T follicular helper cell (primary cell): ENCODE measurements at places on chromosomes 16 and 17.
A peak's percentile ranks its signal among the peaks of the same experiment; 100 is the strongest.

GRCh38 chr17:43898446-43898845 lies 8.9 kb downstream of the MPP2 start:
- DNase-seq = no peak

- no peak for DNase-seq
These were observed 52.9 kb upstream of the KCNJ16 start for GRCh38 chr17:70022175-70022574.

GRCh38 chr17:2266045-2266864 lies 37.3 kb downstream of the SMG6 start:
- DNase-seq = peak; percentile 78

DNA sequence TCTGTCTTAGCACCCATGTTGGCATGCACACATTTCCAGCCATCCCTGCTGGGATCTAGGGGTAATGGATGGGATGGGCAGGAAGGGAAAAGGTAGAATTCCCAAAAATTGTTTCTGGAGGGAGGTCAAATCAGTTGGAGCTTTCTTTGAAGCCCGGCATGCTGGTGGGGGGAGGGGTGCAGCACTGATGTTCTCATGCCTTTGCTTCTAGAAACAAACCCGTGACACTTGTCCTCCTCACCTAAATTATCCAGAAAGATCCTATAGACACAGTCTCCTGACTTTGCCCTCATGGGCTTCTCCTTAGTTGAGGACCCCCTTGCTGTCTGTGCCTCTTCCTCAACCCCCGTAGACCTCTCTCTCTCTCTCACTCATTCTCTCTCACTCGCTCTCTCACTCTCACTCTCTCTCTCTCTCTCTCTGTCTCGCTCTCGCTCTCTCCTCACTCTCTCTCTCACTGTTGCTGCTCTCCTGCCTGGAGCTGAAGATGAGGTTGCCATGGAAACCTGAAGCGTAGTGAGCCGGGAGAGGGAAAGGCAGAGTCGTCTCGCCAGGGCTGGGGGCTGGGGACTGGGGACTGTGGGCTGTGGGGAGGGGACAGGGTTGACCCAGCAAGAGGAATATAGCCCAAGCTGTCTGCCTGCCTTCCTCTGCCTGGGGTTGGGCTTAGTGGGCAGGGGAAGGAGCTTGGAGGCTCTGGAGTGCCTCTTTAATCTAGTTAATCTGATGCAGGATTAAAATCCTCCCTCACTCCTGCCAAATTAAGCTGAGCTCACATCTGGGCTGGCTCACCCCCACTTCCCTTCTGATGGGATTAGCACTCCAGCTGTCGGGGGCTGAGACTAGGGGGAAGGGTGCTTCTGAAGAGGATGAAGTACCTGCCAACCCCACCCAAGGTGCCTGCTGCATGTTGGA lies 16.1 kb downstream of the LASP1 start:
- DNase-seq = no peak
